Activated CD4-positive, CD25-positive, alpha-beta regulatory T cell treated with anti-CD3 and anti-CD28 coated beads, Interleukin-2, amount 50 U/mL, for 16 hours (primary cell): ENCODE measurements at places on chromosomes 2 and 18.

- no peak for DNase-seq
Measured at GRCh38 chr2:37711308-37711731, 39.9 kb upstream of the CDC42EP3 start.

GRCh38 chr18:48075707-48076093, 145.2 kb upstream of the SMAD2 start:
- no peak for DNase-seq

DNA sequence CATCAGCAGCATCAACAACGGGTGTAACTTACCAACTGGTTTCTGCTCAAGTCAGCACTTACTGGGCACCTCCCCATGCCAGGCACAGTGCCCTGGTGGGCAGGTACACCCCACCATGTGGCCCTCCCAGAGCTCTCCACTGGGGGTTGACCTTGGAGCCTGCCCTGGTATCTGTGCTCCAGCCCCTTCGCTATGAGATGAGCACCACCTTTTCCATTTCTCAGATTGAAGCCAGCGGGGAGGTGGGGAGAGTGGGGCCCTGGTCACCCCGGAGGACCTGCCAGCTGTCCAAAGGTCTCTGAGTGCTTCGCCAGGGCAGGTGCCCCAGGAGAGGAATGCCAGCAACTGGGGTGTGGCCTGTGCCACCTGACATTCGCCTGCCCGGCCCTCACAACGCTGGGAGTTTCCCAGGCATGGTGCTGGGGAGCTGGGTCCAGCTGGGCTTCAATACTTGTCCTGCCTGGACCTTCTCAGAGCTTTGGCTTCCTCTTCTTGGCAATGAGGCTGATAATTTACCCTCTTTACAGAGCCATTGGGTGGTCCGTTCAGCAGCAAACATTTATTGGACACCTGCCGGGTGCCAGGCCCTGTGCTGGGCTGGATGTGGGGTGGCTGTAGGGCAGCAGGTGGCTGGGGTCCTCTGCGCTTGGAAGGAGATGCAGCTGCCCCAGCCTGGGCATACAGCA, 5.9 kb upstream of the ZAP70 start:
- no peak for DNase-seq

GRCh38 chr18:70452501-70452900, 163.7 kb downstream of the SOCS6 start:
- DNase-seq, result no peak

- peak; percentile 35 for DNase-seq
Measured at GRCh38 chr2:46062637-46063412, 234.4 kb upstream of the EPAS1 start.

DNA sequence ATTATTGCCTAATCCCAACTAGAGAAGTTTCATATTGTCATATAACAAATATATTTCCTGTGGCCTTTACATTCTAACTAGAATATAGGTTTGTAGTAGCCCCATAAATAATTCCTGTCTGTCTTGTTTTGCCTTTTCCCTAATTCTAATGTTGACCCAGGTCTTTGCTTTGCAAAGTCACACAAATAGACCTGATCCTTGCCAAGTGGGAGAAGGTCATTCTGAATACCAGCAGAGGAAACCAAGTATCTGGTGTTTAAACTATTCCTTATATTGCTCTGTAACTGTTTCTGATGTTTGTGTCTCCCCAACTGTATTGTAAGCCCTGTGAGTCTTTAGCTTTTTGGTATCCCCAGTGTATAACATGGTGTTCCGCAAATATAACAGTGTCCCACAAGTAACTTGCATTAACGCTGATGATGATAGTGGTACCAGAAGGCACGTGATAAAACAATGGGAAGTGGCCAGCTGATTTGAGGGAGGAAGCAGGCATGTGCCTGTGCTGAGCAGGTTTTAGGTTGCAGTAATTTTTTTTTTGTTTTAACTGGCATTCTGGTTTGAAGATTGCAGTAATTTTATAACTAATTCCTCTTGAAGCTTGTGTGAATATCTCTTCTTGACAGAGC, 11.1 kb downstream of the HADHB start:
- no peak for DNase-seq

DNA sequence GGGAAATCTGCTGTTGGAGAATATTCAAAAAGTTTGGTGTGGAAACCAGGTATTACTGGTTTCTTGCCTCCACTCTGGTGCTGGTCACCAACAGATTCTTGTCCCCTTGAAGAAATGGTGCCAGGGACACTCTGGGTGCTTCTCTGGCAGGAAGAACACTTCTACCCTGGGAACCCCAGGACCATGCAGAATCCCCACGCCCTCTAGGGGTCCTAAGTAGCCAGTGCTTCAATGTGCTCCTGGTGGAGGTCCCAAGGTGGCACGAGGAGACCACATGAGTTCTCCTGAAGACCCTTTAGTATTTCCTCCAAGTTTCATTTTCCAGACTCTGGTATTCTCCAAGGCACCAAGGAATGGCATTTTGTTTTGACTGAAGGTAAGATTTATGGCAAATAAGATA, 380.6 kb downstream of the TSN start:
- no peak for DNase-seq

DNA sequence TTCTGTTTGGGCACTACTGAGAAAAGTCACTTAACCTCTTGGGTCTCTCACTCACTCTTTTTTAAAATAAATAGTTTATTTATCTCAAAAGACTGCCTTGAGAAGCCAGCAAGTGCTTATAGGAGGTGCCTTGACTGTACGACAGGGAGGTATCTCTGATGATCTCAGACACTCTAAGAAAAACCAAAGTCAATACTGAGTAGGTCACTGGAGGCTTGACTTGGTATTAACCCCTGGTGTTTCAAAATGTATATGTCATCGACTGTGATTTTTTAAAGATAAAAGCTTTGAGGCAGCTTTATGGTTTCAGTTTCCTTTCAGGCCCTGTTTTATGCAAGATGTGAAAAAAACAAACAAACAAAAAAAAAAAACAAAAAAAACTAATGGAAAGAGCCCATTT, 33.7 kb downstream of the MREG start:
- no peak for DNase-seq

DNA sequence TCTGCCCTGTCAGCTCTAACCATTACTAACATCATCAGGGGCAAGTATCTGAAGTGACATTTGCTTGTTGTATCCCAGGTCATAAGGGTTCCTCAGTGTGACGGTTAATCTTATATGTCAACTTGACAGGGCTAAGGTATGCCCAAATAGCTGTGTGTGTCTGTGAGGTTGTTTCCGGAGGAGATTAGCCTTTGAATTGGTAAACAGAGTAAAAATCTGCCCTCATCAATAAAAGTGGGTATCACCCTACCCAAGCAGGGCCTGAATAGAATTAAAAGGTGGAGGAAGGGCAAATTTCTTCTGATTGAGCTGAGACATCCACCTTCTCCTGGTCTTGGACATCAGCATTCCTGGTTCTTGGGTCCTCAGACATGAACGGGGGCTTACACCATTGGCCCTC, 12.8 kb upstream of the TGFA start:
- no peak for DNase-seq

GRCh38 chr2:168949324-168949723, 48.2 kb downstream of the G6PC2 start:
- no peak for DNase-seq

DNA sequence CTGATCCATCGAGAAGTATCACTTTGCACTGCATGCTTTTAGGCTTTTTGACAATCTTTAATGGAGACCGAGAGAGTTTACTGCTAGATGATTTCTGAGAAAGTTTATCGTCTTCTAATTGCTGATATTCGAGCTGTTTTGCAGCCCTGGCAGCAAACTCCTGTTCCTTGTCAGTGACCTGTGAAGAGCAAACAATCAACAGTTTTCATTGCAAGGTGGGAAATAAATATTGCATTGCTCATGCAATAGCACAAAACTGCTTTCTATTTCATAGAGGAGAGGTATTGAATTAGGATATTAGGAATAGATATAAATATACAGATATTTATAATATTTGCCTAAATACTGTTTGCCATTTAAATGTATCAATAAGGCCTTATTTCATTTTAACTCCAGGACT, 65.5 kb downstream of the EPB41L3 start:
- no peak for DNase-seq

DNA sequence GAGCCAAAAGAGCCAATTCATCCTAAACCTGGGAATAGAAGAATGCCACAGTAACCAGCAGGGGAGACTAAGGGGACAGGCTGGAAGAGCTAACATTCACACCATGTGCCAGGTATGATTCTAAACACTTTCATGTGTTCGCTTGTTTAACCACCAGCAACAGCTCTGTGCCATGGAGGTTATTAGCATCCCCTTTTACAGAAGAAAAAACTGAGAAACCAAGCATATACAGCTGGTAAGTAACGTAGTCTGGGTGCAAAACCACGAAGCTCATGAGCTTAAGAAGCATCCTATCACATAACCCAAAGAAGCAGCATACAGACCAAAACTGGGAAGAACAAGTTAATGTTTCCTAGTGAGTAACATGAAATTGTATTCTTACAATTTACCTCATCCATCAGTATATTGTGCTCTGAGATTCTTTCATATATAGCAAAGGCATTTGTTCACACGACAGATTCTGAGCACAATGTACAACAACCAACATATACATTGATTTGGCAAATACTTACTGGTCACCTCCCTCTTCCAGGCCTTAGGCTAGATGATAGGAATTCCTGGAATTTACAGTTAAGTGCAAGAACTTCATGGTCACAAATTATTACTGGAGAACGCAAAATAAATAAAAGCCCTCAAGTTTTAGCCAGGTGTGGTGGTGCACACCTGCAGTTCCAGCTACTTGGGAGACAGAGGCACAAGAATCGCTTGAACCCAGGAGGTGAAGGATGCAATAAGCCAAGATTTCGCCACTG, 36.5 kb upstream of the HNRNPA3 start:
- DNase-seq, result no peak

- DNase-seq, result no peak
Measured at GRCh38 chr2:118062048-118062447, 26.2 kb upstream of the INSIG2 start.

DNA sequence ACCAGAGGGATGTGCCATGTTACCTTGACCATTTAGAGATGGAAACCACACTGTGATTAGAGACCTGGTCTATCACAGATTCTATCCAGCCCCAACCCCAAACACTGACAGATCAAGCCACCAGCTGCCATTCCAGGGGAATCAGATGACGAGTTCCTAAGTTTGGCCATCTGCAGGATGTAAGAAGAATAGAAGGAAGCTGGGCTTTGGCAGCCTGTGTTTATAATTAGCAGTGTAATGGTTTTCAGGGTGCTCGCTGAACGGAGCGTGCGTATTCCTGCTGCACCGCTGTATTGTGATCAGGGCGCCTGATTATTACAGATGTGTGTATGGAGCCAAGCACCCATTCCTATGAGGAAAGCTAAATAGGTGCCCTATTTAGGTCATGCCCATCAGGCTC, 138.1 kb downstream of the LRRC30 start:
- no peak for DNase-seq

GRCh38 chr2:28397043-28397381, 4.4 kb downstream of the FOSL2 start:
- DNase-seq, result no peak

GRCh38 chr2:116223912-116224311, 1590.6 kb upstream of the DDX18 start:
- DNase-seq, result no peak

- DNase-seq, result no peak
Measured at GRCh38 chr2:241559323-241560161, 997 bp downstream of the BOK start.

DNA sequence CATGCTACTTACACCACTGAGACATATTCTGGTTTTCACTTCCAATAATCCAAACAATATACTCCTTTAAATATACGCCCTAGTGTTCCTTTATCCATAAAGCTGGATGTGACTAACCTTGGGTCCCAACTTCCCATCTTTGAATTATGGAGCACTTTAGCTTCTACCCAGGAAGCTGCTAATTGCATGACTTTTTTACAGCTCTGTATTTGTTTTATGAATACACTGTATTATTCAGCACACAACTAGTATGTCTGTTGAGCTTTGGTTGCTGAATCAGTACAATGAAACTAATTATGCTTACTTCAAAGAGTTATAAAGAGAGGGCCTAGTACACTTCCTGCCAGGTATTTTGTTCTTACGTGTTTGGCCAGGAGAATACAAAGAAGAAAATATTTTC, 118.5 kb downstream of the BAZ2B start:
- DNase-seq, result no peak

DNA sequence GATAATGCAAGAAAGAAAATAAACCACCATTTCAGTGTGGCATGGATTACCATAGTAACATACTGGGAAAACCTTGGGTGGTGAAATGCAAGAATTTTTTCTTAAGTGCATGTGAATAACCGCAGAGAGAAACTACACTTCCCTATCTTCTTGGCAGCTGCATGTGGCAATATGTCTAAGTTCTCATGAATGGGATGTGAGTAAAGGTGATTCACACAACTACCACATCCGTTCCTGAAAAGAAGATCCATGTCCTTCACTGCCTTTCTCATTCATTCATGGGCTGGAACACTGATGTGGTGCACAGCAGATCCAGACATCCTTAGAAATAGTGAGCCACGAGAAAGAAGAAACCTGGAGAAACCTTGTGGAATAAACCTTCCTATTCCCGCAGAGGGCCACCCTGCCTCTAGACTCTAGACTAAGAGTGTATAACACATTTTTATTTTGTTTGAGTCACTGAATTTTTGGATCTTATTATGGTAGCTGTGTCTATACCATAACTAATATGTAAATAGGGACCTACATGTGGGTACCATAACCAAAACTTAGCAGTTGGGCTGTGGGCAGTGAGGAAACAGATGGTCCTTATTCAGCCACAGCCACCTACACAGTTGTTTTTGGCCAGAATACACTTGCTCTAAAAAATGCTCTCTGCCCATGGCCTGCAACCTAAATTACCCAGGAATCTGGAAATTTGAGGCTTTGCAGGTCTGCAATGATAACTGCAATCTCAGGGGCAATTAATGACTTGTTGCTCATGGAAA, 573.3 kb downstream of the LRP1B start:
- no peak for DNase-seq

GRCh38 chr18:74204526-74205152, 56.3 kb downstream of the TIMM21 start:
- no peak for DNase-seq

DNA sequence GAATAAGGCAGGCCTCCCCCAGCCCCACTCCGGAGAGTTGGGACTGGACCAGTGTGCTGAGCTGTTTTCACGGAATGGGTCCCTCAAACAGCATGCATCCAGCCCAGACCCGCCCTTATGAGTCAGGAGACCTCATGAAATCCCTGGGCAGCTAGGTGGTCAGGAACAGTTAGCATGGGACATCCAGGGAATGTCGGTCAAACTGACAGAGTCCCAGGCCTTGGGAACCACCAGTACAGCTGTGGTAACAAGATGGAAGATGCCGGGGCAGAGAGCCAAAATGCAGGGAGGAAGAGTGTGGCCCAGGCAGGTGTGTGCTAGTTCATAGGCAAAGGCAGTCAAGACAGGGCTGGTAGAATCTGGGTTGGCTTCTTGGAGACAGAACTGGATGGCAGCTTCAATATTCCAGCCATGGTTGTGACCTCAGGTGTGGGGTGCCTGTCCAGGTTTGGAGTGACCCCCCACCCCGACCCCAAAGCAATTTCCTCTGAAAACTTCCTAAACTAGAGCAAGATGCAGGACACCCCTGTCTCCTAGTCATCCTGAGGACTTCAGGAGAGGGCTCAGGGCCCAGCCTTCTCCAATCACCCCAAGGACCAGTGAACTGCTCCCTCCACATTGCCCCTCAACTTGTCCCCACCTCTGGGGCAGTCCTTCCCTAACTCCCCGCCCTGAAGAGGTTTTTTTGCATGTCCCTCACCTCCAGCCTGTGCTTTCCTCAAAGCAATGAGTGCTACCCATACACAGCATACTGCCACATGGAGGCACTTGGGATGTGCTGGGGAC, 46.5 kb downstream of the KCNIP3 start:
- no peak for DNase-seq

GRCh38 chr18:79583426-79583825, 96.2 kb upstream of the CTDP1 start:
- DNase-seq, result no peak
